ENCODE measurements at places on chromosomes 1 and 21.

- peak; percentile 20 for DNase-seq
These were observed 1.2 kb downstream of the MTF2 start for GRCh38 chr1:93080179-93080823.

GRCh38 chr1:248187363-248187762 is 9.7 kb upstream of the OR2M3 start:
- no peak for DNase-seq

- DNase-seq: no peak
These were observed 42.0 kb upstream of the ADARB1 start for GRCh38 chr21:45032332-45032731.

DNA sequence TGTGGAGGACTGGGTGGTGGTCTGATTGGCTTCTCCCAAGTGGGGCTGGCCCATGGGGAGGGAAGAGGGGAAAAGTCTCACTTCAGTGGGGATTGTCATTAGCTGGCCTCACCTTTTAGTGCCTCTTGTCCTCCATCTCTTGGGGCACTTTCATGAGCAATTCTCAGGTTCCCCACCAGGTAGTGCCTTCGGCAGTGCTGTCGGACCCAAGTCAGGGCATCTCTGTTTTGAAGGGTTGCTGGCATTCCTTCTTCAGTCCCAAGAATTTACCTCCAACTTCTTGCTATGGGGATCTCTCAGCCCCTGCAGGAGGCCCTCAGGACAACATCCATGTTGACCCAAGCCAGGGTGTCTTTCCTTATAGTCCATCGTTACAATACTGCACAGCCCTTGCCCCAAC is 54.7 kb upstream of the F3 start:
- DNase-seq: no peak

- DNase-seq: peak; percentile 72
These were observed 36.6 kb downstream of the SORT1 start for GRCh38 chr1:109361069-109361468.

DNA sequence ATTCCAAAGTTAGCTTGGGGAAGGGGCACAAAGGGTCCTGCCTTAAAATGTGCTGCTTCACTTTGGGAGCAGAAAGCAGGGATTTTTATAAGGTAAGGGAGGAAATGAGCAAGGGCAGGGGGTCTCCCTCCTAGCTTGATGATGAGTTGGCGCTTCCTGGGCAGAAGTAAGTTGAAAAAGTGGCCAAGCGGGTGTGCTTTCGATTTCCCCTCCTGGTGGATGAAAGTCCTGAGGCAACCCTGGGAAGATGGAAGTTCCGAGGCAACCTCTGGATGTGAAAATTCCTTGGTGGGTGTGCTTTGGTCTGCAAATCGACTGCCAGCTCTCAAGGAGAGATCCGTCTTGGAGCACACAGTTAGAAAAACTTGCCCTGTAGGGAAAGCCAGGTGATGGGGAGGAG is 41.7 kb upstream of the CD2 start:
- DNase-seq: no peak

DNA sequence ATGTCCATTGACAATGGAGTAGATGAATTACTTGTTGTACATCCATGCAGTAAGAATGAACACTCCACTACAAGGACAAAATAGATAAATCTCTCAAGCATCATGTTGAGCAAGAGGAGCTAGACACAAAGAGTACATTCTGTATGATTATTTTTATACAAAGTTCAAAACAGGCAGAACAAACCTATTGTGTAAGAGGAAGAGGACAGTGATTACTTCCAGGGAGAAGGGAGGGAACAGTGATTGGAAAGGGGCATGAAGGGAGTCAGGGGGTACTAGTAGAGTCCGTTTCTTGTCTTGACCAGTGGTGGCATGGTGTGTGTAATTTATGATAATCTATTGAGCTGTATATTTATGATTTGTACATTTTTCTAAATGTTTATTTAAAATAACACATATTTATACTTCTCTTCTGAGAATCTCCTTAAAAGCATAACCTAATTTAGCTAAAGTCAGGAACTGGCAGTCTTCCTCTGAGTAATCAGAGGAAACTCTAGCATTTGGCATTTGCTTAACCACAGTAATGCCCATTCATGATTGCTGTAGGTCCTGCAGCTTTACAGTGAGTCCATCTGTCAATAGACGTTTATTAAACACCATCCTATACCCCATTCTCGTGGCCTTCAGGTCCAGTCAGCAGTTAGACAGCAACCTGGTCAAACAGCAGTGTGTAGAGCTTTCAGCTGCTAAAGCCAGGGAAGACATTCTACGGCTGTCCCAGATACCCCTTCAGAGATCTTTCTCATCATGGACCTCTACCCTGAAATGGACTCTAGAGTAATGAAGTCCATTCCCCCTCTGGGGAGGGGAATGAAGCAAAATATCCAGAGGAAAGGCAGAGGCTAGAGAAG is 114.1 kb upstream of the GALNT2 start:
- no peak for DNase-seq

DNA sequence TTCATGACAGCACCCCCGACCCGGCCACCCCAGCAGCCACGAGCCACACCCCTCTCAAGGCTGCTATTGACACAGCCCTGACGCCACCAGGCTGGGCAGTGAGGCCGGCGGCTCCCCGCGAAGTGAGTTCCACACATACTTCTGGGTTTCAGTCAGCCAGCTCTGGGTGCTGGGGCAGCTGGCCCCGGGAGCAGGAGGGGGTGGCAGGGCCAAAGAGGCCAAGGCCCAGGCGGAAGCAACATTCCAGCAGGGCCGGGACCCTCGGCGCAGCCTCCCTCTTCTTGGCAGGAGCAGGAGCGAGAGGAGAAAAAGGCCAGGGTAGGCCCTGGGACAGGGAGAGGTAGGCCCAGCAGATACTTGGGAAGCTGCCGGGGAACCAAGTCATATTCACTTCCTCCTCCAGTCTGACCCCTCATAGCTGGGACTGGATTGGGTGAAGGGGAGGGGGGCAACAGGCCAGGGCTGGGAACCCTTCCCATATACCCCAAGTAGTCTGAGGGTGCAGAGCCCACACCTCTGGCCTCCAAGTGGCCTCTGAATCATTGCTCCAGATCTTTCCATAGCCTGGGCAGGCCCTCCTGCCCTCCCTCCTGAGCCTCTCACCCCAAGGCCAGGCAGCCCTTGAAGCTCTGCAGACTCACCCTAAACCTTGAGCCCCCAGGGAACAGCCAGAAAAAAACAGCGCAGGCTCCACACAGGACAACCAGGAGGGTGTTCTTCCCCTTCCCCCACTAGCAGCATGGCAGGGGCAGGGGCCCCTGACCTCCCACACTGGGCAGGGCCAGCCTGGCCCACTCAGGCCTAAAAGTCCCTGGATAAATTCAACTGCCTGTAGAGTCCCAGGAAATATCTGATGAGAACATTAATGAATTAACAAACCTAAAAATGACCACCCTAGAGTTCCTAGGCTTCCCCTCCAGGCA is 5.7 kb downstream of the HSPG2 start:
- DNase-seq: no peak

DNA sequence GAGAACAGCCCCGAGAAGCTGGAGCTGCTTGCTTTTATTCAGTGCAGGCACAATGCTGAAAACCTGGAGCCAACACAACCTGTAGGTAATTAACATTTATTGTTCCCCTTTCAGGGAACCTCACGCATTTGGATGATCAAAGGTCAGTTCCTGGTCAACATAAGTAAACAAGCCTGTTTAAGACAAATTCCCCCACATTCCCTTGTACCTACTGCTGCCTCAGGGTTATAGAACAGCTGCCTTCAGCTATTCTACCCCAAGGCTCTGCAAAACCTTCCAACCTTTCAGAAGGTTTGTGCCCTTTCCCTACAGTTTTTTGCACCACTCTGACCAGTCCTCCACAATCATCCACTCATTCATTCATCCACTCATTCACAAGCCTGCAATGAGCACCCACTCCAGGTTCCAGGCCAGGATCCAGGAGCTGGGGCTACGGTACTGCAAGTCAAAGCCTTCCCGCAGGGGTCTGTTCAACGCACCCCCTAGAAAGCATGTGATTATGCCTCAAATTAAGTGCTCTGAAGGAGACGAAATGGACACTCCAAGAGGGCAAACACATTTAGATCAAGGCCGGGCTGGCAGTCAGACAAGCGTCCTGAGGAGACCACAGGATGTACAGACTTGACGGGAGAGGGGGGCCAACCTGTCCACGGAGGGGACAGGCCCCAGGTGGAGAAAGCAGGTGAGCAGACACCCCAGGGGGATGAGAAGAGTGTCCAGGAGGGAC is 683.9 kb downstream of the MATN1 start:
- no peak for DNase-seq

GRCh38 chr1:156143765-156144489 is 9.5 kb upstream of the SEMA4A start:
- DNase-seq: no peak

DNA sequence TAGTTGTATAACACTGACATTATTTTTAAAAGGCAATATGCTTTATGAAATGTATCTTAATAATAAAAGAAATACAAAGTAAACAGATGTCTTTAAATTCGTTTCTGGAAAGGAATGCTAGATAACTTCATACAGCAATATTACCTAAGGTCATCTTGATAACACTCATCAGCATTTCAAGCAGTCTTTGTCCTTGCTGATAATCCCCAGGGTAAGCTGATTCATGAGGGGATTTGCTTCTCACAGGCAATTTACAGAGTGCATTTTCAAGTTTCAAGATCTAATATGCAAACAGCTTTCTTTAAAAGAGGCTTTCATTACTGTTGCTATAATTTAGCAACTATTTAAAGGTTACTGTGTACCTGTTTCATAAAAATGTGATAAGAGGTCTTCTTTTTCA is 75.2 kb upstream of the NEK2 start:
- DNase-seq: no peak

DNA sequence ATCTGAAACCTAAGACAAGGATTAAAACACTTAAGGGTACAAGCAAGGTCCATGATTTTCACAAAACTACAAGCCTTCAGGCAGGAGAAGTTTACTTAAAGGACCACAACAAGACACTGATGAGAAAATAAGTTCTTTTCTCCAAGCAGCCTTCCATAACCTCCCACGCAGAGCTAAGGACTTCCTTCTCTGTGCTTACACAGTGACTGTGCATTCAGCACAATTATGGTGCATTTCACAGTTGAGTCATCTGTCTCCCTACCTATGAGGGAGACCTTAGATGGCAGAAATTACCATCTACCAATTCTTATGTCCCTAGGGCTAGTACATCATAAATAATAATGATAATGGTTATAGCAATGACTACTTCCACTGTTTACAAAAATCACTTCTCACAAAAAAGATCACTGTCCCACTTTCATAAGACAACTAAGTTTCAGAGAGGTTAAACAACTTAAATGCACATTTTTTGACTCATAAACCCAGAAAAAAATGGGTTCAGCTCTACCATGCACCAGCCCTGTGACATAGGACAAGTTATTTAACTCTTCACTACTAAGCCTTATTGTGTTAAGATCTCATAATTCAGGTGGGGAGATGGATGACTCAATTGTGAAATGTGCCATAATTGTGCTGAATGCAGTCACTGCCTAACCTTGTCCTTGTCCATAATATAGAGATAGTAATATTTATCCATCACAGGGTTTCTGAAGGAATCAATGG is 45.3 kb downstream of the TARBP1 start:
- peak; percentile 73 for DNase-seq

DNA sequence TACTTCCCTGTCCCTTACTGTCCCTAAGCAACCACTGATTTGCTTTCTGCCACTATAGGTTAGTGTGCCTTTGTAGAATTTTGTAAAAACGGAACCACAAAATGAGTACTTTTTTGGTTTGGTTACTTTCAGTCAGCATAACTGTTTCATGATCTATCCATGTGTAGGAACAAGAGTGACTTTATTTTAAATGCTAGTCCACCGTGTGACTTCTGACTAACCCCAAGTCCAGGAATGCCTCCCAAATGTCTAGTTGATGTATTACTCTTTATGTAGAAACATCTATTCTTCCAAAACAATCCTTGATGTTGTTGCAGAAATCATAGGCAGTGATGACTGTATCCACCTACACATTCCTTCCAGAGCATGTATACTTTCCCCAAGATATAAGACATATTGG is 21.3 kb downstream of the ATPAF1 start:
- peak; percentile 6 for DNase-seq

GRCh38 chr1:211751438-211751837 is 76.0 kb upstream of the NEK2 start:
- DNase-seq: no peak

GRCh38 chr1:171196351-171196750 is 11.3 kb downstream of the FMO2 start:
- no peak for DNase-seq
